SIG-M5 (cell line): ENCODE measurements at places on chromosomes 13 and 19.

DNA sequence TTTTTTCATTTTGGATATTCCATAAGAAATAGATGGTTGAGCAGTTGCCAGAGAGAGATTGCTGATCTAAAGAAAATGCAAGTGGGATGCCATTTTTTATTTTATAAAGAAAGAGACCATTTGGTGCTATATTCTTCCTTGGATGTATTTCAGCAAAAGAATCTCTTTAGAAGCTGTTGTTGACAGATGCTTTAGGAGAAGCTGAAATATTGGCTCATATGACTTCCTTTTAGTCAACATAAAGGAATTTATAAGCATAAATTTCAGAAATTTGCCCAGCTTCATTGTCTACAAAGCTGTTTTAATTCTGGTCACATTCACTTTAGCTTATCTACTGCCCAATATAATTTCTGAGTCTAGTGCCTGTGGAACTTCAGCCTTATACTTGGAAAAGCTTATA, 36.9 kb downstream of the POLR1D start:
- DNase-seq, result no peak

GRCh38 chr19:23070353-23071146, 46.3 kb upstream of the ZNF730 start:
- DNase-seq, result no peak

DNA sequence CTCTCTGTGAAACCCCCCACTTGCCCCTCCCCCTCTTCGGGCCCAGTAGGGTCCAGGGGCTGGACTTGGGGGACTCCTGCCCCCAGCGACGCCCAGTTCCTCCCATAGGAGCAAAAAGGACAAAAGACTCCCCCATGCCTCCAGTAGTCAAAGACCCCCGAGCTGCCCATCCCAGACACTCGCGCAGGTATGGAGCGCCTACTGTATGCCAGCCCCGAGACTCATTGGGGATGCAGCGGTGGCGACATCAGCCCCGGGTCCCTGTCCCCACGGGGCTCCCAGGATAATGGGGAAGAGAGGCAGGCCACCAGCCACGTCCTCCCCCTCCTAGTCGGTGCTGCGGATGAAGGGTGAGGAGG, 18.3 kb upstream of the ZNRF4 start:
- DNase-seq, result no peak

GRCh38 chr13:19362946-19363510, 181.4 kb upstream of the TUBA3C start:
- no peak for DNase-seq

DNA sequence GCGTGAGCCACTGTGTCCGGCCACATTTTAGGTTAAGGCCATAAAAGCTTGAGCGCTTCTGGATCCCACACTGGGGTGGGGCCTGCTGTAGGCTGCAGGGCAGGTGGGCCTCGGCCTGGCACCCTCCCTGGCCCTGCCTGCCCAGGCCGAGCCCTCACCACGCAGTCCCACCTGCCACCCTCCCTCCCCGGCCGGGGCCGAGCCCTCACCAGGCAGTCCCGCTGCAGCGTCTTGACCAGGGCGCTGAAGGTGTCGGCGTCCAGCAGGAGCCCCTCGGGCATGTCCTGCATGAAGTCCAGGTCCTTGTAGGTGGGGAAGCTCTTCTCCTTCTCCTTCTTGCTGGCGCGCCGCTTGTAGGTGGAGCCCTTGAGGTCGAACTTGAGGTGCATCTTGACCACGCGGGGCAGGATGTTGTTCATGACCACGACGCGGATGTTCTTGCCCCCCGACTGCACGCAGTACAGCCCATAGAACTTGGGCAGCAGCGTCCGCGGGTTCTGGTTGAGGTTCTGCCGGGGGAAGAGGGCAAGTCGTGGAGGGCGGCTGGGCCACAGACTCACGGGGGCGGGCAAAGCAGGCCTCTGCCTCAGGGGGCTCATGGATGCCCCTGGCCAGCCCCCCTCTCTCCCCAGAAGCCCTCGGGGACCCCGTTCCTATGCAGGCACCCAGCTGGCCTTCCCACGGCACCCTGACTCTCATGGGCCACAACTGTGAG, 26.6 kb upstream of the CACTIN start:
- DNase-seq, result no peak

DNA sequence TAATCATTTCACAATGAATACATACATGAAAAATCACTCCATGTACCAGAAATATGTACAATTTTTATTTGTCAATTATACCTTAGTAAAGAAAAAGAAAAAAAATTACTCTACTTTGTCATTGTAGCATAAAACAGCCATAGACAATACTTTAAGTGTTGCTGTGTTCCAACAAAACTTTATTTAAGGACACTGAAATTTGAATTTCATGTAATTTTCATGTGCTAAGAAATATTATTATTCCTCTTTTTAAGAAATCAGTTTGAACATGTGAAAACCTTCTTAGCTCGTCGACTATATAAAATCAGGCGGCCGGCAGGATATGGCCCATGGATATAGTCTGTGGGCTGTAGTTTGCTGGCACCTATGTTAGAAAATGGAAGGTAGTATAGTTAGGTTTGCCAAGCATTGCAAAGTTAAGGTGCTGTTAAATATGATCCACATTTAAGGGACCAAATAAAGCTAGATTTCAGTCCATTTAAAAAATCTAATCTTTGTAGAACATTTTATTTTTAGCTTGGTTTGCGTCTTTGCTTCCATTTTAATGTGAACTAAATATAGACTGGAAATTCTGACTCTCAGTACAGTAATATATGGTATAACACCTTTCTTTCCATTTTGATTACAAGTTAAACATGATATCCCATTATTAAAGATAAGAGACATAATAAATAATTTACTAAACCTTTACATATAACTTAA, 6.5 kb downstream of the DGKH start:
- no peak for DNase-seq

- DNase-seq, result no peak
Measured at GRCh38 chr19:29596080-29596727, 9.9 kb upstream of the POP4 start.

DNA sequence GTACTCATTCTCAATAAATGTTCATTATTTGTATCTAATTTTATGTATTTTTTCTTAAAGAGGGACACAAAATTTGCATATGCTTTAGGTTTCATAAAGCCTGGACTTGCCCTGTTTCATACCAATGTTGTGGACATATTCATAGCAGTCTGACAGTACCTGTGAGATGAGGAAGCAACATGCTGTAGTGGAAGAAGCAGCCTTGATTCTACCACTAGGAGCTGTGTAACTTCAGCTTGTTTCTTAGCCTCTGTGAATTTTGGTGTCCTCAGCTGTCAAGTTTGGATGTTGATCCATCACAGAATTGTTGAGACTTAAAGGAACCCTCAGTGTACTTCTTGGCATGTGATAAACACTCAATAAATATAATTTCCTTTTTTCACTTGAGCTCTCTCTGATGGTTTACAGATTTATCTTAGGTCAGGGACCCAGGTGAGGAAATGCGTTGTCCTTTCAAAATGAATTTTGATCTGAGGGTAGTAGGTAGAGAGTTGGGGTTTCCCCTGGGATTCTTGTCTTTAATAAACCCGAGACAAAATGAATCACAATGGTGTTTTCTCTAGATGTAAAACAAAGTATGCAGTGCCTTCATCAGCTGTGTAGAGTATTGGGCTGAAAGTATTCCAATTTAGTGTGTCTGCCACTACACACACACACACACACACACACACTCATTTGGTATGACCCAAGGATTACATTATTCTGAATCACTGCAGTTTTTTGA, 152.1 kb downstream of the KCNRG start:
- no peak for DNase-seq

GRCh38 chr19:57348136-57348535, 2.9 kb upstream of the ZNF304 start:
- no peak for DNase-seq

DNA sequence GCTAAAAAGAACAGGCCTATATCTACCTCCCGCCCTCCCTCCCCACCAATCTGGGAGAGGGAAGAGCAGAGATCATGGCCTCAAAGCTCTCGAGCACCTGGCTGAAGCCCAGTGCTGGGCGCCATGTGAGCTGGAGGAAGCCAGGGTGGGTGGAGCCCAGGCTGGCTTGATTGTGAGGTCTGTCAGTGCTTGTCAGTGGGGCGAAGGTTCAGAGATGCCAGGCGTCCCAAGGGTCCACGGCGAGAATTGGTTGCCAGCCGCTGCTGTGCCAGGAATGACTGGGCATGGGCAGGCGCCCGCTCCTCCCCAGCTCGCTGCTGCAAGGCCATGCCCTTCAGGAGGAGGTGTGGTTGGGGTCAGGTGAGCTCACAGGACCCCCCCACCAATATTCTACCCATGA, 11.5 kb downstream of the BEST2 start:
- no peak for DNase-seq

DNA sequence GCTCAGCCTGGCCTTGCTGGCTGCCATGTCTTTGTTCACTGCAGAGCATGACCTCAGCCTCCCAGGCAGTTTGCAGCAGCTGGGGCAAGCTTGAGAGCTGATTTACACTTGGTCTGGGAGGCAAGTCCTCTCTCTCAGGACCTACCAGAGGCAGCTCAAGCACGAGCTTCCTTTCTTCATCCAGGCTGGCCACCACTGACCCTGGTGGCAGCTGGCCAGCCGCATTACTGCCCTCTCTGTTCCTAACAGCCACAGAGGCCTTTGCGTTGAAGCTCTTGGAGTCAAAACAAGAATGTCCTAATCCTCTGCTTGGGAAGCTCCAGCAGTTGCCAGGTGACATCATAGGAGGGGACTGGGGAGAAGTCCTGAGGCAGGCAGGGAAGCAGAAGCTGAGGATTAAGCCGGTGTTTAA, 85.7 kb downstream of the NUFIP1 start:
- DNase-seq, result no peak

DNA sequence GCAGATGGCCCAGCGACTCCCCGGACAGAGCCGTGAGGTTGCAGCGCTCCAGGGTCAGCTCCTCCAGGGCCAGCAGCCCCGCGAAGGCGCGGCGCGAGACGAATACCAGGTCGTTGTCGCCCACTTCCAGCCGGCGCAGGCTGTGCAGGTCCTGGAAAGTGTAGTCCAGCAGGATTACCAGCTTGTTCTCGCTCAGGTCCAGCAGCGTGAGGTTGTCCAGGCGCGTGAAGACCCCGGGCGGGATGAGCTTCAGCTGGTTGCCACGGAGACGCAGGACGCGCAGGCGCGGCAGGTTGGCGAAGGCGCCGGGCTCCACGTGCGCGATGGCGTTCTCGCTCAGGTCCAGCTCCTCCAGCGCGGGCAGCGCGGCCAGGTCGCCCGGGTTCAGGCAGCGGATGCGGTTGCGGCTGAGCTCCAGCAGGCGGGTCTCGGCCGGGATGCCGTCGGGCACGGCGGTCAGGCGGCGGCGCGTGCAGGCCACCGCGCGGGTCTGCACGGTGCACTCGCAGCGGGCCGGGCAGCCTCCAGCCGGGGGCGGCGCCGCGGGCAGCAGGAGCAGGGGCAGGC, 9.3 kb upstream of the PEAK3 start:
- no peak for DNase-seq

DNA sequence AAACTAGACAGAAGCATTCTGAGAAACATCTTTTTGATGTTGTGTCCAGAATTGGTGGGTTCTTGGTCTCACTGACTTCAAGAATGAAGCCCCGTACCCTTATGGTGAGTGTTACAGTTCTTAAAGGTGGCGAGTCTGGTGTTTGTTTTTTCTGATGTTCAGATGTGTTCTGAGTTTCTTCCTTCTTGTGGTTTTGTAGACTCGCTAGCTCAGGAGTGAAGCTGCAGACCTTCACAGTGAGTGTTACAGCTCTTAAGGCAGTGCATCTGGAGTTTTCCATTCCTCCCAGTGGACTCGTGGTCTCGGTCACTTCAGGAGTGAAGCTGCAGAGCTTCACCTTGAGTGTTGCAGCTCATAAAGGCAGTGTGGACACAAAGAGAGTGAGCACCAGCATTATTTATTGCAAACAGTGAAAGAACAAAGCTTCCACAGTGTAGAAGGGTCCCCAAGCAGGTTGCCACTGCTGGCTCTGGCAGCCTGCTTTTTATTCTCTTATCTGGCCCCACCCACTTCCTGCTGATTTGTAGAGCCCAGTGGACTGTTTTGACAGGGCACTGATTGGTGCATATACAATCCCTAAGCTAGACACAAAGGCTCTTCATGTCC, 1820.8 kb downstream of the UQCRFS1 start:
- DNase-seq, result no peak

- DNase-seq, result no peak
Measured at GRCh38 chr13:42017264-42017663, 31.2 kb upstream of the DGKH start.

GRCh38 chr13:43905435-43906031, 25.8 kb downstream of the LACC1 start:
- no peak for DNase-seq

DNA sequence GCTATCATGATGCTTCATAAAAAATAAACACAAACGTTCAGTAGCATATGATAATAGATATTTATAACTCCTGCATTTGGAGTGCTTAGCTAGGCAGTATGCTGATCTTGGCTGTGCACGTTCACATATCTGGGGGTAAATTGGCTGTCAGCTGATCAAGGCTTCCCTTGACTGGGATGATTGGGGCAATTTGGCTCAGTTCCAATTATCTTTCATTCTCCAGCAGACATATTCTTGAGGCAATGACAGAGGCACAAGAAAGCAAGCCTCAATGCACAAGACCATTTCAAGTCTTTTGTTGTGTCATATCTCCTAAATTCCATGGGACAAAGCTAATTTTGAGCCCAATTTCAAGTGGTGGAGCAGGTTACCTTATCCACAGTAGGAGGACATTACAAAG, 142.0 kb downstream of the DLEU7 start:
- DNase-seq, result no peak

- no peak for DNase-seq
Measured at GRCh38 chr13:99307247-99307646, at the start of gene GPR183. GPR183 (minus strand) TSS chr13:99307399; CDS start chr13:99296145, 11,254 bp downstream.

- DNase-seq, result no peak
Measured at GRCh38 chr13:43058318-43058674, 34.9 kb downstream of the DNAJC15 start.

GRCh38 chr13:24233351-24233901, 72.9 kb downstream of the SPATA13 start:
- no peak for DNase-seq

DNA sequence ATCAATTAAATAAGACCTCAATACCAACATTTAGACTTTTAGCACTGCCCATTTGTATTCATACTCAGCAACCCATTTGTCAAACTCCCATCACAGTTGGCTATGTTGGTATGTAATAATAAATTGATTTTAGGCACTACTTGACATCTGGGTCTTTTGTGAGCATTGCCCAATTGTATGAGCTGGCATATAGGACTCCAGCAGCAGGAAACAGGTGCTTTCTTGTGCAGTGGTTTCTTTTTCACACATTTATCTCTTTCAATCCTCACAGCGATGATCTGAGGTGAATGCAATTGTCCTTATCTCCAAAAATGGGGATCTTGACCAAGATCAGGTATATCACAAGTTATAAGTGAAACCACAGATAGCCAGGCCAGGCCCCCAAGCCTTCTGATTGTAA, 96.9 kb upstream of the OXGR1 start:
- no peak for DNase-seq

DNA sequence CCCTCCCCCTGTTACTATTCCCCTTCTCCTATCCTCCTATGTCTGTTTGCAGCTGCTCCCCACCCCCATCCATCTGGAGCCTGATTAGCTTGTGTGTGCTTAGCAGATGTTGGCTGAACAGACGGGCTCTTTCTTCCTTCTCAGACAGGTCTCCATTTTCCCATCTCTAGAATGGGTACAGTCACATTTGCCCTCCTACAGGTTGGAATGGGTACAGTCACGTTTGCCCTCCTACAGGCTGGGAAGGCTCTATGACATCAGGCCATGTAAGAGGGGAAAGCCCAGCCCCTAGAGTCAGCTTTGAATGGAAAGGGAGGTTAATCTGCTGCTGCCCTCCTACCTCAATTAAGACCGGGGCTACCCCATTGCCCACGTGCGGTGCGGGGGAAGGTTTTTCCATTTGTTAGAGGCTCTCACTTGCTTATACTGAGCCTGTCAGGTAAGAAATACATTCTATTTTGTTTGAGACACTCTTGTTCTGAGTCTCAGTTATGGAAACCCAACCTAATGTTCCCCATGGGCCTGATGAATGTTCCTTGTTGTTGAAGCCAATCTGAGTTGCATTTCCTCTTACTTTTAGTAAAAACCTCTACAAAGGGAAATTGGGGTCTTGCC, 2.2 kb upstream of the CLEC17A start:
- DNase-seq, result no peak
